NCI-H345 (cell line): ENCODE measurements at places on chromosomes 11 and 22.
A peak's percentile ranks its signal among the peaks of the same experiment; 100 is the strongest.

- peak; percentile 44 for DNase-seq
These were observed 16.3 kb downstream of the OR2AG2 start for GRCh38 chr11:6755303-6755952.

GRCh38 chr11:1302461-1303125, 6.8 kb downstream of the TOLLIP start:
- no peak for DNase-seq

DNA sequence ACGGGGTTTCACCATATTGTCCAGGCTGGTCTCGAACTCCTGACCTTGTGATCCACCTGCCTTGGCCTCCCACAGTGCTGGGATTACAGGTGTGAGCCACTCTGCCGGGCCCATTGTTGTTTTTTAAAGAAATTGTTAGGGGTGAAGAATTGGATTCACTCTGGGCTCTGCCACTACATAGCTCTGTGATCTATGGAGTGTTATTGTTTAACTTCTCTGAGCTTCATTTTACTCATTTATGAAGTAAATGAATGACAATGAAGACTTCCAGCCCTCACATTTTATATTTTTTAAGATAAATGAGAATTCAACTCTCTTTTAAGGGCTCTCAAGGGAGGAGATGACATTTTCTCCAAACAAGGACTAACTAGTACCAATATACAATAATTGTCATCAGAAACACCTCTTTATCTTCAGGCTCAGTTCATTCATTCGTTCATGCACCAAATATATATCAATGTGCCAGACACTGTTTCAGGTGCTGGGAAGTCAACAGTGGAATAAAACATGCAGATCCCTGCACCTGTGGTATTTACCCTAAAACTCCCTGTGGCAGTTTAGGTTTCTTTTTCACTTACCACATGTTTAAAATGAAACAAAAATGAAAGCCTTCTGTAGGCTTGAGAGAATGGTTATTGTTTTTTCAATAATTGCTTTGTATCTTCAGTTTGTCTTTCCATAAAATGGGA, 23.5 kb upstream of the GRAMD1B start:
- no peak for DNase-seq

DNA sequence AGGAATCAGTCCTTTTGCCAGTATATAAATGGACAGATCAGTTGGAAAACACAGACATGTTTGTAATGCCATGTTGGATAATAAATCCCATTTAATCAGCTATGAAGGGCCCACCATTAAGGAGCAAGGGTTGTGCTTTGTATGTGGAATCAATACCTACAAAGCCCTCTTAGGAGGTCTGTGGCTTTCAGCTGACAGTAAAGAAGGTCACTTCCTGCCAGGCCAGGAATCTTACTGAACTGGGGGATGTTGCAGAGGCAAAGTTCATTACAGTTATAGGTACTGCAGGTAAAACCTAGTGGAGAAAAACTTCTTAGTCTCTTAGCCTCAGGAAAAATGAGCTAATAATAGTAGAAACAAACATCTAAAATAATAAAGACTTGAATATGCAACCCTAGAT, 129.5 kb downstream of the FAM76B start:
- DNase-seq, result no peak

DNA sequence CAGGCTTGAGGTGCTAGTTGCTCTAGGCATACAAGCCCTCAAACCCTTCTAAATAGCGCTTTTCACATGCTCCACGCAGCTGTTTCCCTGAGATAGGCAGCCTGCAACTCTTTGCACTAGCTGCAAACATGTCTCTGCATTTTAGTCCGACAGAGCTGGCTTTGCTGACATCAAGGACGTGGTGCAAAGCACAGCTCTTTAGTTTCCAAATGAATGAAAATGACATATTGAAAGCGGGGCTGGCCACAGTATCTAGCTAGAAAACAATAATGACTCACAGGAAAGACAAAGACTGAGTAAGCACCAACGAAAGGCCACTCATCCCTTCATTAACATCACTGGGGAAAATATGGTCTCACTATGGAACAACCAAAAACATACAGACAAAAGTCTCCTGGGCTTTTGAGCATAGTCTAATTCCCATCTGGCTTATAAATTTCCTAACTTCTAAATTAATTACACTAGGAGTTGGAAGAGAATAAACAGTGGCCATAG, 15.3 kb upstream of the ZC3H12C start:
- no peak for DNase-seq

DNA sequence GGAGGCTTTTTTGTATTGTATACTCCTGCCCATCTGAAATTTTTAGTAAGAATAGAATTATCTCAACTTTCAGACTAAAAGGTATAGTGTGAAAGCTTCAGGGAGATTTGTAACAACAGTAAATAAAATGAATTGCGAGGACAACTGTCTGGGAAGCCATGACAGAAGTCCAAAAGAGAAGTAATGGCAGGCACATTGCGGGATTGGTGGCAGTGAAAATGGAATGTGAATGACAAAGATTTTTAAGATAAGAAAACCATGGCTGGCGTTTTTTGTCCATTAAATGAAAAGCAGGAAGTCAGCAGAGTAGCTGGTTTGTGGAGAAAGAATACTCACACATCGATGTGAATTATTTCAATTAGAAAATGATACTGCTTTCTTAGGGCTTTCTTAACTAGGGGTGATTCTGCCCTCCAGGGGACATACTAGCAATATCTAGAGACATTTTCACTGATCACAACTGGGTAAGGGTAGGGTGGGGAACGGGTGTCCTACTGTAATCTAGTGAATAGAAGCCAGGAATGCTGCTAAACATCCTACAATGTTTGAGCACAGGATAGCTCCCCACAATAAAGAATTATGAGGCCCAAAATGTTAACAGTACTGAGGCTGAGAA, 1.6 kb downstream of the NPAT start:
- DNase-seq, result no peak

- no peak for DNase-seq
These were observed 95.5 kb downstream of the CEP164 start for GRCh38 chr11:117423046-117423575.

DNA sequence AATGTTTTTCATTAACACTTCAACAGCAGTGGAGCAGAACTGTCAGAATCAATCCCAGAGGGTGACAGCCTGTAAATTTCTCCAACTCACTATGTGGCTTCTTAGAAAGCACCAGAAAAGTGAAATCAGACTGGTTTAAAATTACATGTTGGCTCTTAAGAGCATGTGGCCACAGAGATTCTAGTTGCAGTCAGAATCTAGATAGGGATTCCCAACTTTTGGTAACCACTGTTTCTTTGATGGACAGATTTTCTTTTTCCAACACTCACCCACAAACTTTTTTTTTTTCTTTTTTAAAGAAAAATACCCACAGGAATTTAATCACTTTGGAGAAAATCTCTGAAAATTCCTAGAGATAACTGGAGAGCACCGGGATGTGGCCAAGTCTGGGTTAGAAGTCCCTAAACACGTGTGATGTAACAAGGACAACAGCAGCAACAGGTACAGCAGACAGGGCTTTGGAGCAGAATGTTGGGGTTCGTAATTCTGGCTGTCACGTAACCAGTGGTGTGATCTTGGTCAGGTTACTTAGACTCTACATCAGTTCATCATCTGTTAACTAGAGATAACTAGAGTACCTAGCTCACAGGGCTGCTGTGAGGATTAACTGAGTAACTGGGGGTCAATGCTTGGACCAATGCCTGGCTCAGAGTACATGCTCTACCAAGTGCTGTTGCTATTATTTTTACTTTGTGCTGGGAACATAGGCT, 100.1 kb downstream of the NAT10 start:
- no peak for DNase-seq

DNA sequence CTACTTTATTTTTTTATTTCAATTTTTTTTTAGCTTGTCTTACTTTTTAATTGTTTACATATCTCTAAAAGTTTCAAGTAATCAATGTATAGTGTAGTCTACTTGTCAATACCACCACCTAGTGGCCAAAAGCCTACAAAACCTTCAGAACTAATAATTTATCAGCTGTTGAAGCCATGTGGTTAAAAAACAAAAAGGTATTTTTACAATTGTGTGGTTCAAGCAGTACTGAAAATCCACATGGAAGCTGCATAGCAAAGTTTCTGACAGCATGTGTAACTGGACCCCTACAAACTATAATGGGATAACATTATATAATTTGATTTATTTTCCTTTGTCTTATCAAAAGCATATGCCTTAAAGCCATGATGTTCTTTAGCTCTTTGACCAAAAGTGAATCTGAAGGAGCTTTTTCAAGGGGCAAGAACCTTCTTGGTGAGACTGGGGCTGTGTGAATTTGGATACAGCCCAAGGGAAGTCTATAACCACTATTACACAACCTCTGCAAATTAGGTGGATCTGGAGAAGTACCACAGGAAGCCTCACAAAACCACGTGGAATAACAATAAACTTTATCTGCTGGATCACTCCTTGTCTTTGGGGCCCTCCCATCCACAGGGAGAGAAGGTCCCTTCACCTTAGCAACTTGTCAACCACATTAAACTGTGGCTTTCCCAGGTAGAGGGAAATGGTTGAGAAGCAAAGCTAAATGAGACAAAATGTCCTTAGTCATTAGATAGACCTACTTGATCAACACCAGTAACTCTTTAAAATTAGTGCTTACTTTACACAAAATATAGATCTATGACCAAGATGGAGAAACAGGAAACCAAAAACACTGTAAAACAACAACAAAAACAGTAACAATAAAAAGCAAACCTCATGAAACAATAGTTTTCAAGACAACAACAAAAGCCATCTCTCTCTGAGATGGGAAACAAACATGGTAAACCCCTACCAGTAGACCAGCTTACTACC, 9.9 kb downstream of the NARS2 start:
- peak; percentile 73 for DNase-seq

DNA sequence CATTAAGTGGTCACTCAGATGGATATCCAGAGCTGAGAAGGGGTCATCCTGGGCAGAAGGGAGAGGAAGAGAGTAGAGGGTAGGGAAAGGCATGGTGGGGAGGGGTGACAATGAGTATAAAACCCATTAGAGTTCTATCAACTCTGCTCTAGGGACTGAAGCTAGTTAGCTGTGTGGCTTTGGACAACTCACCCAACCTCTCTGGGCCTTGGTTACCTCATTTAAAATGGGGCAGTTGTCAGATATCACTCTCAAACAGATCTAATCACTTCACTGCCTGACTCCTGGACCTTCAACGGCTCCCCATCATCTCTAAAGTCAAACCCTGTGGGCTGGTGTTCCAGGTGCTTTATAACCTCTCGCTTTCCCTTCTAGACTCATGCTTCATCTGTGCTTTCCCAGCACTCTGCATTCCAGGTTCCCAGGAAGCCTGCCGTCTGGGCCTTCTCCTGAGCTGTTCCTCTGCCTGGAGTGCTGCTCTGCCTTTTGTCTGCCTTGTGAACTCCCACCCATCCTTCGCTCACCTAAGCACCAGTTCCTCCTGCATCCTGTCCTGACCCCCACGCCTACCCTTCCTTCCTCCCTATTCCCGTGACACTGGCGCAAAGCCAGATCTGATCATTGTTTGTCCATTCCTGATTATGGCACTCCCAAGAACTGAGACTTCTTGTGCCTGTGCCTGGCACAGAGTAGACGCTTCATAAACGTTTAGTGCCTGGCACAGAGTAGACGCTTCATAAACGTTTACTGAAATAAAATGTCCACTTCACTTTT, 22.3 kb upstream of the KCNJ11 start:
- no peak for DNase-seq

DNA sequence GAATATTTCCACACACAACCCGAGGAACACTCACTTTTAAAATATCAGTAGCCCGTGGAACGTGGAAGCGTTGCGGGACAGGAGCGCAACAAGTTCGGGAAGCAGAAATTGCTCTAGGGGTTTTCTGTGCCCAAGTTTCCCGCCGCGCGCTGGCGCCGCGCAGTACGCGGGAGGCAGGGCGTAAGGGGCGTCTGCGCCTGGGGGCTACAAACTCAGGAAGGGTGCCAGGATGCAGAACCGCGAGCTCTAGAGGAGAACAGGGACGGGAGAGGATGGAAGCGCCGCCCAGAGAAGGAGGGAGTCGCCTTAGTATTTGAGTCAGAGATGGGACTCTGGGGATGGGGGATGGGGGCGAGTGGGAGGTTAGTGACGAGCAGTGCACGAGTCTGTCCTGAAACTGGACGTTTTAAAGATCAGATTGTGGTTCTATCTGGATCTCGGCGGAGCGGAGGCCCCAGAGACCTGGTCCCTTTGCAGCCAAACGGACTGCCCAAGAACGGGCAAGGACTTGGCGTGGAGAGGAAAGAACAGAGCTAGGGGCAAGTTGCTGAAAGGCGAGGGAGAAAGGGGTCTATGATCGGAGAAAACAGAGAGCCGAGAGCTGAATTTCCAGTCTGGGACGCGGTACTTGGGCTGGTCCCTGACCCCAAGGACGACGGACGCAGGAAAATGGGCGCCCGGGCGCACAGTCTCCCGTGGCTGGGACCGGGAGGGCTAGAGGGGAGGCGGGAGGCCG, 4.7 kb downstream of the BSX start:
- no peak for DNase-seq

GRCh38 chr22:32809786-32810554, 8.5 kb downstream of the TIMP3 start:
- DNase-seq, result no peak

- DNase-seq, result no peak
These were observed 6.1 kb downstream of the TAGLN start for GRCh38 chr11:117205211-117205818.
